ENCODE measurements at places on chromosomes 2 and 18.

DNA sequence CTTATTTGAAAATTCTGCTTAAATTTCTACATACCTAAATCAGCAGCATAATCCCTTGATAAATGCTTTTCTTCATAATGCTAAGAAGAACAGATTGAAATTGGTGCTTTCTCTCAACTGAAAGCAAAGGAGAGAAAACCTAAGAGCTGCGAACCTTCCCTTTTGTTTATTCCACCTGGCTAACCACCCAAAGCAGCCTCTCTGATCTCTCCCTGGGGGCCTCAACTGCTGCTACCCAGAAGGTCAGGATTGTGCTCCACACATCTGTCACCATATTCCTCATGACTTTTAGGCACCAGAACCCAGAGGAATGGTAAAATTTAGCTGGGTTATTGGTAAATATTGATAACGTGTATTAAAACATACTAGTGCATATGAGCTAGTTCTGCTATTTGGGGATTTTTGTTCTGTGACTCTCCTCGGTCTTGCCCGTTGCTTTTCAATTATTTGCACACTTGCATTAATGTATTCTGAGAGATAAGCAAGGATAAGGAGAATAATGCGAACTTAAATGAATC, 334.1 kb downstream of the RIT2 start:
- no peak for DNase-seq

DNA sequence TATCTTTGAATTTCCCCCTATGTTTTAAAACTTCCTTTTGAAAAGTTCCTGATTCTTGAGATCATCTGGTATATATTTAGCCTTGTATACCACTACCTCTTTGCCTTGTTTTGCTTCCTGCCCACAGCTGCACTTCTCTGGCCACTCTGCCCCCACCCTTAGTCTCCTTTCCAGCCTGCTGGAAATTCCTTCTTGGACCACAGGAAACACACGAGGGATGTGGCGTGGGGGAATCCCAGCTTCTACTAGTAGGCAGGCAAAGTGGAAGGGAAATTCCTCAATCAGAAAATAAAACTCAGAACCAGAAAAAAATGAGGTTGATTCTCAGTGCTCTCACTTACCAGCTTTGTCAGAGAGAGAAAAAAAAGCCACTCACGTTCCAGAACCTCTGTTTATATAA, 13.4 kb downstream of the IL18RAP start:
- DNase-seq, result no peak

DNA sequence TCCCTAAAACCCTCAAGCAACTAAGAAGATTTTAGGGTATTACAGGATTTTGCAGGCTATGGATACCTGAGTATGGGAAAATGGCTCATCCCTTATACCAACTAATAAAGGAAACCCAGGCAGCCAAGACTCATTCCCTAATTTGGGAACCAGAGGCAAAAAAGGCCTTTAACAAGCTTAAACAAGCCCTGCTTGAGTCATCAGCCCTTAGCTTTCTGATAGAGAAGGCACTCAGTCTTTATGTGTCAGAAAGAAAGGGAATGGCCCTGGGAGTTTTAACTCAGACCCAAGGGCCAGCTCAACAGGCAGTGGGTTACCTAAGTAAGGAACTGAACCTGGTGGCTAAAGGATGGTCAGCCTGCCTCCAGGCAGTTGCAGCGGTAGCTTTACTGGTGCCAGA, 96.9 kb upstream of the RMP24 start:
- no peak for DNase-seq

DNA sequence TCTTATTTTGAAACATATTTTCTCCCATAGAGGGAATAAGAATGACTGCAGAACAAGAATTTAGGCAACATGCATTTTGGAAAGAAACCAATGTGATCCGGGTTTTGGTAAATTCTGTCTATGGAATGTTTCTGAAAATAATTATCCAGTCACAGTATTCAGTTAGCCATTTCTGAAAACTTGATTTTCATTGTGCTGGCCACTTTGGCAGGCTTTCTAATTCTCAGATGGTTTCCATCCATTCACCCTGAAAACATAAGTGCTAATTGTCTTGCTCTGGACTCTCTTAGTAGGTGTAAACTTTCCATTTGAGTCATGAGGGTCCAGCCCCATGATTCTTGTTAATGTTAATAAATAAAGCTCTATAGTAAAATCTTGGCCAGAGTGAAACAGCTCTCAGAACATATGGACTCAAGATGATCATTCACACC, 176.5 kb downstream of the RBM43 start:
- DNase-seq, result no peak

GRCh38 chr2:203437511-203437910, 97.6 kb downstream of the RAPH1 start:
- DNase-seq, result no peak

DNA sequence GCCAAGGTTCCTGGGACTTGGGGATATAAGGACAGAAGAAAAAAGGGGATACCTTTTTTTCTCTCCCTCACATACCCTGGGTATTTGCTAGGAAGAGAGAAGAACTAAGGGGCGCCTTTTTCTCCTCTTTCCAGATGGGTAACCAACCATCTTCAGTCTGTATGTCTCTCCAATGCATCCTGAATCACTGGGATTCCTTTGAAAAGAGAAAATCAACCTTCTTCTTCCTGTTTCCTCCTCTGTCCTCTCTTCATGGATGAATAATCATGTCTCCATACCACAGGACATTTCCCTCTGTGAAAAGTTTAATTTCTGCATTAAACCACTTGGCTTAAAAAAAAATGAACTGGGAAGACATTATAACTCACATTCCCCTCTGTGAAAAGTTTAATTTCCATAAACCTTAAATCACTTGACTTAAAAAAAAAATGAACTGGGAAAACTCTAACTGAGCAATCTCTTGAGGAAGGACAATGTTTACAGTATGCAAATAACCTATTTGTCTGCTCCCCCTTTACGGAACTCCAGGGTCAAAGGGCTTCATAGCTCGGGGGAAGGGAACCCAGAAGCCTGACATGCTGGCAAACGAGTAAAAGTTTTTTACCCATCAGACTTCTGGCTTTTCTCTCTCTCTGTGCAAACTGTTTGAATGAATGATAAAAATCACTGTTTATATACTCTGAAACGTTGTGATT, 56.7 kb upstream of the FAM98A start:
- no peak for DNase-seq

DNA sequence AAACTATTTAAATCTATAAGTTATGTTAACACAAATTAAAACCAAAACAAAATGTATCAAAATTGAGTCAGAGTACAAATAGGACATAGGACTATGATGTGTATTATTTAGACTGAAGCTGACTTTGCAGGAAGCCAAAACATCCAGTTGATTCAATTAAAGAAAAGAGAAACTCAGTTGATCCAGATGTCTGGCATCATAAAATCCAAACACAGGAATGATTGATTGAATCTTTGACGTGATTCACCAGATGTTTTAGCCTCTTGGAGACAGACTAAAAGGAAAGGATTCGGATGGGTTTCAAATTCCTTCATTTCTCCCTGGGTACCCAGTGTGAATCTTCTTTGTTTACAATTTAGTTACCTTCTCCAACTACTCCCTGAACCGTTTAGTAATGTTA, 272.9 kb downstream of the IRS1 start:
- DNase-seq, result no peak

DNA sequence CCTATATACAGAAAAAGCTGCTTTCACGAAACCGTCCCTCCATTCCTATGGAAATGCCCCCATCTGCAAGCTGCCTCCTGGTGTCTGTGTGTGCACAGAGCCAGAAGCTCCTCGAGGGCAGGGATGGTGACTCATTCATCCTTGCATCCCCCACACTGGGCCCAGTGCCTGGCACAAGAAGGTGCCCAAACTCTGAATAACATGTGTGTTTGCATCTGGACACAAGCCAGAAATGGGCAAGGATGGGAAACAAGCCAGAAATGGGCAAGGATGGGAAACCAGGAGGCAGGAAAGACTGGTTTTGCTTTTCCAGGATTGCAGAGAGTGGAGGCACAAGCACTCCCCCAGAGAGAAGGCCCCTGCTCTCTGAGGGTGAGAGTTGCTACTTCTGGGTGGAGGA, 313.9 kb downstream of the CELF4 start:
- no peak for DNase-seq

- DNase-seq, result no peak
Observed at GRCh38 chr2:22596306-22596705, 788.7 kb upstream of the KLHL29 start.

GRCh38 chr2:65537651-65538385, 105.4 kb upstream of the SPRED2 start:
- no peak for DNase-seq

GRCh38 chr2:35978218-35978617, 377.4 kb upstream of the CRIM1 start:
- DNase-seq, result no peak

- DNase-seq, result no peak
Observed at GRCh38 chr18:59876310-59876626, 23.5 kb upstream of the PMAIP1 start.

DNA sequence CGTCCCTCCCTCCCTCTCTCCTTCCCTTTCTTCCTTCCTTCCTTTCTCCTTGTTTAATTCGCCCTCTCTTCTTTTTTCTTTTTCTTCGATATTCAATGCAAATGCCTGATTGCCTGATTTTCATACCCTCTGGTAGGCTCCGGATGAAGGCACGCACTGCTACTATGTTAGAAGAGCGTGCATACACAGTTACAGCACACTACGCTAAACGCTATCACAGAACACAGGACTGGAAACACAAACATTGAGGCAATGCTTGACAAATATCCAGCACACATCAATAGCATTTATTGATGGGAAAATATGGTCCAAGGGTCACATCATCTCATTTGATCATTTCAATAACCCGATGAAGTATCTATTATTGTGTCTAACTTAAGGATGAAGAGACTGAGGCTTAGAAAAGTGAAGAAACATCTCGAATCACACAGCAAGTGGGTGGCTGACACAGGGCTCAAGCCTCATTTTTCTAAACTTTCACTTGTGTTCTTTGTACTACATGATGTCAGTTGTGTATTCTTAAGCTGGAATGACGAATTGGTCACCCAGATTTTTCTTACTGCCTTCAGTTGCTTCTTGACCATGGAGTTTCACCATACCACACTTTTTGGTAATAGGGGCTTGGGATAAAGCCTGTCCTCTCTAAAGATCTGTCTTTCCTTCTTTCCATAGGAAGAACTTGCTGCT, 101.8 kb downstream of the TRIB2 start:
- DNase-seq, result no peak

DNA sequence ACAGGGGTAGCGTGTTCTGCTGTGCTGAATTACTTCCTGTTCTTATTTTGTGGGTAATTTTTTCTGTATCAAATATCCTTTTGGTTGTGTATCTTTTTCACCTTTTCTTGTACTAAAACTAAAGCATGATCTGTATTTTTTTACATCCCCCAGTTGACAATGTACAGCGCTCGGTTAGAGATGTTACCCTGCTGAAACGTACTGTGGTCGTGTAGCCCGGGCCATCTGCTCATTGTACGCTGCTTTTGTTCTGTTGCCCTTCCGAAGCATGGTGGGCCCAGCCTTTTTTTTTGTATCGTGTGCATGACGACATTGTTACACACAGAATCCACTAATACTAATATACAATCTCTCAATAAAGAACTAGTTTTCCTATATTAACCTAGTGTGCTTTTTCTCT, 233.1 kb downstream of the HAUS1 start:
- DNase-seq, result no peak

DNA sequence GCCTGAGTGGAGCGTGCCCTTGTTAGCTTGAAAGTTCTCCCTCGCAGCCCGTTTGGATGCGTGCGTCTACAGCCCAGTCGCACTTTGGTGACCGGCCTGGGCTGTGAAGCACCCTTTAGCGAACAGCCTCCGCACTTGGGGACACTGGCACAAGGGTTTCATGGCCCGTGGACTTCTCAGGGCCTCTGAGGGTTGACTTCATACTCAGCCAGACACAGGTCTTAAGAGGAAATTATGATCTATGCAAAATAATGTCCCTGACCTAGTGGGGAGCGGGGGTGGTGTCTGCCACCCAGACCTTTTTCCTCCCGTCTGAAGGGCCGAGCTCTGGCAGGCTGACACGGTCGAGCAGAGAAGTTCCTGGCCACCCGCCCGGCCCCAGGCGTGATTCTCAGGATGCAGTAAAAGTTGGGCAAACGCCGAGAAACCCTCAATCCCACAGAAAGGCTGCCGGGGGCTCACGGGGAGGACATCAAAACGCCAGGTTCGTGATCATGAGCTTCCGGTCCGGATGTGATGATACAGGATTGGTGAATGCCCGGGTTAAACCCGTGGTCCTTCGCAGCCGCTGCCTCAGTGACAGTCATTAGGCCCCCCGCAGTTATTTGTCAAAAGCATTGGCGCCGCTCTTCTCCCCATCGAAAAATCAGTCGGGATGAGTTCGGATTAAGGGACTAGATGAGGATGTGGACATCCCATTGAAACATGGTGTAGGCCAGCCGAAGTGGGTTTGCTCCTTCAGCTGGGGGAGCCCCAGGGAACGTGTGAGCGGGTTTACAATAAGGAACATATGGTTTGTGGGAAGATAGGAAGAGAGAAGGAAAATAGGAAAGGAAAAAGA, 3.6 kb upstream of the PAX3 start:
- DNase-seq, result no peak

GRCh38 chr2:23355001-23355400, 30.0 kb upstream of the KLHL29 start:
- DNase-seq, result no peak

GRCh38 chr2:104504331-104505073, 349.4 kb upstream of the POU3F3 start:
- DNase-seq, result no peak

DNA sequence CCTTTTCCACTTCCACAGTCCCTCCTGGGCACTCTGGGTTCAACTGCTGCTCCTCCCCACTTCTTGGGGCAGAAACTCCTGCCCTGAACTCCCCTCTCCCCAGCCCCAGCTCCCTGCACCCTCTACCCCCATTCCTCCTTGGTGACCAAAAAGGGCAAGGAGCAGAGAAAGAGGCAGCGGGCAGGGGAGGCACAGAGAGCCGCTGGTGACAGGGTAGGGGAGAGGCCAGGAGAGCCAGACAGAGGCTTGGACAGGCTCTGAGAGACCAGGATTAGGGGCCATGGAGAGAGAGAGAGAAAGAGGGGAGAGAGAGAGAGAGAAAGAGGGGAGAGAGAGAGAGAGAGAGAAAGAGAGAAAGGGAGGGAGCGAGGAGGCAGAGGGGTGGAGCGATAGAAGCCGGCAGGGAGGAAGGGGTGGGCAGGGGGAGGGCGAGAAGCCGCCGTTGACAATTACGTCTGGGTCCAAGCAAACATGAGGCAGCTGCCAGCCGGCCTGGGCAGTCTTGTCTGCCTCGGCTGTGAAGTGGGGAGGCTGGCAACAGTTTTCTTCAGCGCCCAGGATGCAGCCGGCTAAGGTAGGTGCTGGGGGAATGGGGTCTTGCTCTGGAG, at the start of gene KCNIP3:
KCNIP3 (plus strand) TSS at position 468 of the 608 bp plus-strand sequence; CDS start at position 560, 92 bp downstream.
- no peak for DNase-seq

DNA sequence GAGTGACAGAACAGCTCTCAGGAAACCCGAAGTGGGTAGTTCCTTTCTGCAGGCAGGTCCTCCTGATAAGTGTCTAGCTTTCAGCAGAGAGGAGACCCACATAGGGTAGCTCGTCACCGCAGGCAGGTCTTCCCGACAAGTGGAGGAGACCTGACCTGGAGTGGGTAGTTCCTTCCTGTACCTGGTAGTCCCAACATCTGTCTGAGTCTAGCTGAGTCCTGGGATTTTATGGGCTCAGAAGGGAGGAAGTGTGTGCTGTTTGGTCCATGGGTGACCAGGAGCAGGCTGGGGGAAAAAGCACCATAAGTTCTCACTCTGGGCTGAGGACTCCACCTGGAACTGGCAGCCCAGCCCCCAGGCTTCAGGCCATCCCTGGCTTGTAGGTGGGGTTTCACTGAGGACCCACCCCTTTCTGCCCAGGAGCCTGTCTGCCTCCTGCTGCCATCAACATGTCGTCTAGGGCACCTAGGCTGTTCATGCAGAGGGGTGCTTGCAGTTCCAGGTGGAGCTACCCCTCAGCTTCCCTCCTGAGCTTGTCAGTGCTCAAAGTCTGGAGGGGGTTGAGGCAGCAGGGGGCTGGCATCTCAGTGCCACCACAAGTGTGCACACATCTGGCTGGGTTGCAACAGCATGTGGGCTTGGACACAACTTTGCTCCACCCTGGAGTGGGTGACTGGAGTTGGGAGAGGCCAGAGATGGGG, 9.4 kb downstream of the DYSF start:
- DNase-seq, result no peak

Data from T-helper 17 cell (primary cell).